ENCODE measurements at places on chromosomes 13 and 19.

DNA sequence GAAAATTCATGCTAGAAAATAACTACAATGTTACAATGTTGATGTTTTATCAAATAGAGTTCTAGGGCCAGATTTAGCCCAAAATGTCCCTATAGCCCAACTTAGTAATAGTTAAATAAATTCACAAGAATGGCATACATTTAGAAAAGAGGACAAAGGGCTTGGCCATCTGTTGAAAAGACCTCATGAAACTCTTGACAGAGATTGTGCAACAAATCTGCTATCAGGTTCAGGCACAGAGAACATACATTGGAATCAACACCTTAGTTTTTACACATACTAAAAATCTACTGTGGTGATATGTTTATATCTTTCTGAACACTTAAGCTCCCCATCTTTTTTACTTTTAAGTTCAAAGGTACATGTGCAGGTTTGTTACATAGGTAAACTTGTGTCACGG is 298.3 kb upstream of the DACH1 start:
- no peak for DNase-seq

- DNase-seq, result no peak
Measured at GRCh38 chr13:29761815-29762214, 88.6 kb downstream of the UBL3 start.

- no peak for DNase-seq
Measured at GRCh38 chr13:56923626-56924140, 217.0 kb upstream of the PRR20A start.

DNA sequence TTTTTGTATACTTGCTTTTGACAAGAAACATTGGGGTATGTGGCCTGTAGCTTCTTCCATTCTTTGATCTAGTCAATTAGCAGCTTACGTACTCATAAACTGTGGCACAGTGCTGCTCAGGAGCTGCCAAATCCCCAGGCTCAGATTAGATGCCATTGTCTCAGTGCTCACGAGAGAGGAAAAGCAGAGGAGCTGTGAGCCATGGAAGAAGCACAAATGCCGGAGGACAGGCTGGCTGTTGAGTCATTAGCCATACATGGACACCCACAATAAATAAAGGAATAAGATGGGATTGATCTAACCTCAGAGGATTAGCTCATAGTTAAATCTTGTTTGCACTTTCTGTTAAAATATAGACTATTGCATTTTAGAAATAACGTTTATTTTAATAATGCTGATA is 121.7 kb downstream of the POSTN start:
- peak; percentile 73 for DNase-seq

DNA sequence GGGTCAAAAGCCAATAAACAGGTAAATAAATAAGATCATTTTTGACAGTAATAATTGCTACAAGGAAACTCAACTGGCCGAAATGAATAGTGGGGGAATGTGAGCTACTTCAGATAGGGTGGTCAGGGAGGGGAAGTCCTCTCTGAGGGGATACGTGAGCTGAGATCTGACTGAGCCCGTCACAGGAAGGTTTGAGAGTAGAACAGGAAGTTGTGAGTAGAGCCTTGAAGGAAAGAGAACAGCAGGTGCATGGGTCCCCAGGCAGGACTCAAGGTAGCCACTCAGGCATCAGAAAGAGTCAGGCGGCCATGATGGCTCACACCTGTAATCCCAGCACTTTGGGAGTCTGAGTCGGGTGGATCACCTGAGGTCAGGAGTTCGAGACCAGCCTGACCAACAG is 6.3 kb downstream of the IRGQ start:
- no peak for DNase-seq

DNA sequence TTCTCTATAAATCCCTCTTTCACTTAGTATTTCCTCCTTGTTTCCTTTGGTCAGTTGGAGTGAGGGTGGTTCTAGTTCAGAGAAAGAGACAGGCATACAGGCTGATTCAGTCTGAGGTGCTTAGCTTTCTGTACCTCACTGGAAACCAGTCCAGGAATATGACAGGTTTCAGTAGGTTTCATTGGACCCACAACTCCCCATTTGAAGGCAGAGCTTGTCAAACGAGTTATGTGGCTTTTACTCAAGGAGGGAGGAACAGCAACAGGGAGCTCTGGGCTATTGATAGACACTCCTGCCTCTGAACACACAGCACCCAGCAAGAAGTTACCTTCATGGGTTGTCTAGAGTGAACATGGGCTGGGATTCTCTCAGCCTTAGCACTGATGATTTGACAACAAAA is 14.5 kb downstream of the ACTN4 start:
- peak; percentile 99 for DNase-seq

DNA sequence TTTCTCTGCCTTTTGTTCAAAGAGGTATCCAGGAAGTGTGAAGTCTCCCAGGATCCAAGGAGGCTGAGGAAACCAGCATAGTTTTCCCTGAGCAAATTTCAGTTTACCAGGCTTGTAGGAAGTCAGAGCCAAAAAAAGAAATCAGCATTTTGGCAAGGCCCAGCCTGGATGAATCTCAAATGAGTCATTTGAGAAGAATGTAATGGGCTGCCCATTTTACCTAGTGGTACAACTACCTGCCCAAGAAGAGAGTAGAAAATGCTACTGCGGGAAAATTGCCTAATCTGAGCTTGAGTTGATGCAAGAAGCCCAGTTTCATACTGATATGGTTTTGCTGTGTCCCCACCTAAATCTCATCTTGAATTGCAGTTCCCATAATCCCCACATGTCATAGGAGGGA is 284.1 kb upstream of the ZNF507 start:
- DNase-seq, result no peak

DNA sequence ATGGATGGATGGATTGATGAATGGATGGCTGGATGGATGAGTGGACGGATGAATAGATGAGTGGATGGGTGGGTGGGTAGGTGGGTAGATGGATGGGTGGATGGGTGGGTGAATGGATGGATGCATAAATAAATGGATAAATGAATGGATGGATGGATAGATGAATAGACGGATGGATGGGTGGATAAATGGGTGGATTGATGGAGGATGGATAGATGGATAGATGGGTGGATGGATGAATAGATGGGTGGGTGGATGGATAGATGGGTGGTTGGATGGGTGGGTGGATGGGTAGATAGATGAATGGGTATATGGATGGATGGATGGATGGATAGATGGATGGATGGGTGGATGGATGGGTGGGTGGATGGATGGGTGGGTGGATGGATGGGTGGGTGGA is 84.9 kb upstream of the ZNF536 start:
- DNase-seq, result no peak

- DNase-seq, result peak; percentile 7
Measured at GRCh38 chr13:62113179-62113578, 697.5 kb upstream of the PCDH20 start.

- no peak for DNase-seq
Measured at GRCh38 chr13:67740871-67741535, 510.9 kb upstream of the PCDH9 start.

GRCh38 chr13:111384441-111385182 is 64.2 kb downstream of the TEX29 start:
- no peak for DNase-seq

GRCh38 chr13:43003010-43003409 is 11.0 kb upstream of the EPSTI1 start:
- DNase-seq, result peak; percentile 95

DNA sequence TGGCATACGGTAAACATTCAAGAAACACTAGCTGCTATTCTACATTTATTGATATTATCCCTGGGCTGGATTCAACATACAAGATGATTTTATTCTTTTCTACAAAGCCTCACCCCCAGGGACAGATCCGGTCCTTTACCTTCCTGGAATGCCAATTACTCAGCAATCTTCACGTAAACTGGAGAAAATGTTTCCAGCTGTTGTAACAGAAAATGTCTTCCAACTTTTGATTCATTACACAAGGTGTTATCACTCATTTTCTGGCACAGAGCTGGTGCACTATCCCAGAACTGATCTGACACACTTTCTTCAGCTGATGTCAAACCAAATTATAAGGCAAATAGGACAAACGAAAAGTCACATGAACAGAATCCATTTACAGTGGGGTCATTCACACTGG is 33.1 kb downstream of the DCLK1 start:
- DNase-seq, result no peak

GRCh38 chr13:85806553-85807175 is 7.4 kb upstream of the SLITRK6 start:
- peak; percentile 72 for DNase-seq

DNA sequence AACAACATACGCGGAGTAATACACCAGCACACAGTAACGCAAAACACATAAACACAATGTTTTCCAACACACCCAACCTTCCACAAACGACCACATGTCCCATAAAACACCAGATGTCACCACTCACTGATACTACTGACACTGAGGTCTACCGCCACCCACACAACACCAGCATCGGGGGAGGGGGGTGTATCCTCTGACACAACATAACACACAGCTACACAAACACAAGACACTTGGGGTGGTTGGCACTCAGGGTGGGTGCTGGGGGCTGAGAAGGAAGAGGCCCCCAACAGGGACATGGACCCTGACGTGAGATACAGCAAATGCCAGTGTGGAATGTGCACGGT is 1.5 kb upstream of the KCNN4 start:
- DNase-seq, result no peak

DNA sequence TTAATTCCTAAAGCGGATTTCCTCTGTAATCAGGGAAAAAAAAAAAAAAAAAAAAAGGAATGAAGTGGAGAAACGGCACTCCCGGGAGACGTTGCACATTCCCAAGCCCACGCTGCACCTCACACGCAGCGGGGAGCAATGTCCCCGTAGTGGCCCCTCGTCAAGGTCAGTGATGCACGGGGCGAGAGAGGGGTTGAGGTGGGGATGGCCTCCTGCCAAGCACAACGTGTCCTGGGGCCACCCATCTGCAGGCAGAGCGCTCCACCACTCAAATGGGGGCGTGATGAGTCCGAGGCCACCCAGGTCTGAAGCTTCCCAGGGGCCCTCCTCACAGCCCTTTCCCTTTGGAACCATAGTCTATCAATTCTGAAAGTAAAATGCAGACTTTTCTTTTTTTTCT is 15.1 kb downstream of the PLK5 start:
- no peak for DNase-seq

DNA sequence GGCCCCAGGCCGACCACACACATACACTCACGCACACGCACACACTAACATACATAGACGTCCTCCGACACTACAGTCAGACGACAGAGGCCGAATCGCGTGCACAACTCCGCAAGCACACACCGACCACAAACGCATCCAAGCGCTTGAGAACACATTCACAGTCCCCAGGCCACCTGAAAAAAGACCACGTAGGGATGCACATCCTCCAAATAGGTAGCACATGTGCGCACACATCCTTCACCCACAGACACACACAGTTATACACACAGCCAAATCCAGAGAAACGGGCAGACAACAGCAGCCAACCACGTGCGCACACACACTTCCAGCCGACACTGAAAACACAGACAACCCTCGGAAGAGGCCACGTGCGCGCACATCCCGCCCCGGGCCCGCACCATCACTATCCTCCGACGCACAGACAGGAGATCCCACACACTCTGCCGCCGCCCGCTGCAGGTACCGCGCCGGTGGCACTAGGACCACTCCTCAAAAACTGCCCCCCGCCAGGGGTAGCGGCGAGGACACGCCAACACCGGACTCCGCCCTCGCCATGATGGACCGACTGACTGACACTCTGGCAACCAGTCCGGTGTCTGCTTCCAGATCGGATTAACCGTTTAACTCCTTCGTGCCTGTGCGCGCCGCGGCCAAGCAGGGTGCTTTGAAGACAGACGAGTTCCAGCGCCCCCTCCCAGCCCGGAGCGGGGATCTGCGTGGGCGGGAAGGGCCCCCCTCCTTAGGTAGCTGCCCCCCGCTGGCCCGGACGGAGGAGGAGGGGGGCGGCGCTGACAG is 493 bp upstream of the PDE4A start:
- peak; percentile 53 for DNase-seq

GRCh38 chr19:13796301-13797057 is 1.2 kb downstream of the ZSWIM4 start:
- peak; percentile 96 for DNase-seq

DNA sequence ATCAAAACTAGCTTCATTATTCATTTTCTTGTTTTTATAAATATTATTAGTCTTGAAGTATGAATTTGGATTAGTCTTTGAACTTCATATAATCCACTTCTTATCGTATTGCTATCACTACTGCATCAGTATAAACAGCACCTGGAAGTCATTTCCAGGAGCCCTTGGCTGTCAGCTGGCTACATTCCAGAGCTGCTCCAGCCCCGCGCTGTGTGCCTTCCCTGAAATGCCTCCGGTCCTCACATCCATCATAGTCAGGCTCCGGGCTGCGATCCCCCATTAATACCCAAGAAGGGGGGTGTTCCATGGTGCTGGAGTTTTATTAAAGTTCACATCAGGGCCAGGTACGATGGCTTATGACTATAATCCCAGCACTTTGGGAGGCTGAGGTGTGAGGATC is 124.3 kb upstream of the GJB6 start:
- DNase-seq, result no peak

DNA sequence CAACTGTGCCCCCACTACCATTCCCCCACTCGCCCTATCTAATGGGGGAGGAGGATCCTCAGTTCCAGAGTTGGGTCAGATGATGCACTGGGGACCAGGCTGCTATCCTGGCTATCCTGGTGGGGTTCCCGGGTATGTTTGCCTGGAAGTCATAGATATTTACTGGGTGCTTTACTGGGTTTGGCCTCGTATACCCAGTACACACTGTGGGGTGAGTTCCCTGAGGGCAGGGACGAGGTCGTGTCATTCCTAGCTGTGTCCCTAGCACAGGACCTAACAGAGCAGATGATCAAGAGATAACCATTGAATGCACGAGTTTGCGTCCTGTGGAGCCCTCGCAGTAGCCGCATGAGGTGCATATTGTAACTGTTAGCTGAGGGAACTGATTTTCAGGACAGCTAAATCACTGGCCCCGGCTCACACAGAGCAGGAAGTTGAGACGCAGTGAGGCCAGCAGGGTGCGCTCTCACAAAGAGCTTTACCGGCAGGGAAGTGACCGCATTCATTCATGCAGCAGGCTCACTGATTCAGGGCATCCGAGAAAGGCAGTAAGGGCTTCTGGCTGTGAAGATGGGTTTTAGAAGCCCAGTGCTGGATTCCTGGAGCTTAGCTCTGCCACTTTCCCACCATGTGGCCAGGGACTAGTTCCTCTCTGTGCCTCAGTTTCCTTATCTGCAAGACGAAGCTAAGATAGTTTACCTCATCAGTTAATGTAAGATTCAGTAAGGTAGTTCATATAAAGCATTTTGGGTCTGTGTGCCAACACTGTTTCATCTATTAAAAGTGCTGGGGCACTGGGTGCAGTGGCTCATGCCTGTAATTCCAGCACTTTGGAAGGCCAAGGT is 6.0 kb downstream of the RUVBL2 start:
- DNase-seq, result peak; percentile 82

DNA sequence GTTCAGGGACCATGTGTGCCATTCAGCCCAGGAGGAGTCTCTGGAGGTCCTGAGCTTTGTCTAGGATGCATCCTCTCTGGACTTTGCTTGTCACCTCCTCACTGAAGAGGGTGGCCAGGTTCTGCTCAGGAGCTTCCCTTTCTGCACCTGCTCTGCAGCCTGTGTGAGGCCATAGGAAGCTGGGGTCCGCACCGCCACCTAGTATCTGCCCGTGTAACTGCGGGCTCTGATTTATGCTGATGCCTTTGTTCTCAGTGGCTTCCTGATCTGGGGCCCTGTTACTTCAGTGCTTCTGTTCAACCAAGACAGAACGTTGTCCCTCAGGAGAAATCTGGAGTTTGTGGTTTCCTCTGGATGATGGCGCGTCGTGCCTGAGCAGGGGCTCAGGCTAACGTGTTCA is 15.5 kb downstream of the ZNF610 start:
- DNase-seq, result no peak

GRCh38 chr19:3986260-3987041 is 1.2 kb upstream of the EEF2 start:
- DNase-seq, result peak; percentile 85
